ENCODE measurements at places on chromosomes 3 and 15.

DNA sequence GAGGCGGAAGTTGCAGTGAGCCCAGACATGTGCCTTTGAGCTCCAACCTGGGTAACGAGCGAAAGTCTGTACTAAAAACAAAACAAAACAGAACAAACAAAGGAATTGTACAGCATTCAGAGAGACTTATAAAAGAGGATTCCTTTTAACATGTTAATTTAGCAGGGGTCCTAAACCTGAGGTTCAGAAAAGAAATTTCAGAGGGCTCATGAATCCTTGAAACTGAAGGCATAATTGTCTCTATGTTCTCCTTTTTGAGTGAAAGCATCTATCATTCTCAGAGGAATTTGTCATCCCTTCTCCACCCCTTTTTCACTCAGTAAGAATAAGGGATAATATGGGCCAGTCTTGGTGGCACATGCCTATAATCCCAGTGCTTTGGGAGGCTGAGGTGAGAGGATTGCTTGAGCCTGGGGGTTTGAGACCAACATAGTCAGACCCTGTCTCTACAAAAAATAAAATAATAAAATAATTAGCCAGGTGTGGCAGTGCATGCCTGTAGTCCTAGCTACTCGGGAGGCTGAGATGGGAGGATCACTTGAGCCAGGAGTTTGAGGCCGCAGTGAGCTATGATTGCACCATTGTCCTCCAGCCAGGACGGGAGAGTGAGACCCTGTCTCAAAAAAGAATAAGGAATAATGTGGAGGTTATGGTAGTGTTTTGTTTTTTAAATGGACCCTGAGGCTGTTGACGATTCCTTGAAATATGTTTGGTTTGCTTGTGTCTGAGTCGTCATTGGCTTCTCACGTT, 309.1 kb upstream of the C2CD4B start:
- no peak for DNase-seq

DNA sequence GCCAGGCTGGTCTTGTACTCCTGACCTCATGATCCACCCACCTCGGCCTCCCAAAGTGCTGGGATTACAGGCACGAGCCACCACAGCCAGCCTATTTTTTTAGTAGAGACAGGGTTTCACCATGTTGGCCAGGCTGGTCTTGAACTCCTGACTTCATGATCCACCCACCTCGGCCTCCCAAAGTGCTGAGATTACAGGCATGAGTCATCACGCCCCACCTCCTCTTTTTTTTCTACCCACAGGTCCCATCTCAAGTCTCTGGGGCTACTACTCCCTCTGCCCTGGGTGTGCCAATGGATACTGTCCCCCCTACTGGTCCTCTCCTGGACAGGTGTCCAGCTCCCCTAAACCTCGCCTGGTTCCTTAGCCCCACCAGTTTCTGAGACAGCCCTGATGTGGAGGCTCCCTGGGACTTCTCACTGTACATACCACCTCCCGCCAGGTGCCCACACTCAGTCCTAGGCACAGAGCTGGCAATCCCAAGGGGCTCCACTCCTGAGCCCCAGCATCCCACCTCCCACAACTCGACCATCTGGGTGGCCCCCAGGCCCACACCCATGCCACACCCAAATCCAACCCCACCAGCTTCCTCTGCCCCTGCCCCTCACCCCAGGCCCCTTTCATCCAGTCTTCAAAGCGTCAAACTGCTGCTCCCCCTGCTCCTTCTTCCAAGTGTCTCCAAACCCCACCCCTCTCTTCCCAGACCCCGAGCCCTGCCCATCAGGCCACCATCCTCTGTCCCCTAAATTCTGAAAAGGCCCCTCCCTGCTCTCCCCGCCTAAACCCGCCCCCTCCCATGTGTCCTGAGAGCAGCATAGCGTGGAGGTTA, 13.1 kb upstream of the CYP11A1 start:
- peak; percentile 13 for DNase-seq

DNA sequence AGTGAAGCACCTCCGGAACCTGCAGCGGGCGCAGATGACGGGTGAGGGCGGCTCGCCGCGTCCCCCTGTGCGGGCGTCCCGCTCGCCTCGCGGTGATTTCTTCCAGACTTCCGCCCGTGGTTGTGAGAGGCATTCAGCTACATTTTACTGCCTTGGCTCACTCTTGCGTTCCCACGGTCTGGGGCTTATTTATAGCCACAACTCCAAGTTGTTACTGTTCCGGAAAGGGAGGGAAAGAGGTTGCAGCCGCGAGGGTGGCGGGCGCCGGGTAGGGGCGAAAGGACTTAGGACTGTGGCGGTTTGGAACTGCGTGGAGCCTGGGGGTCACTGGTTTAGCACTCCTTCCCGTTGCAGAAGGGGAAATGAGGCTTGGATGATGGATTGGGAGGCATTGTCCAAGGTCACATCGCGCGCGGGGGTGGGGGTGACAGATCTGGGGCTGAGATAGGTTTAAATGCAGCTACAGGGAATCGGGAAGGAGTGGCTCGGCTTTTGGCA, 1.1 kb downstream of the HES1 start:
- DNase-seq: peak; percentile 26

- DNase-seq: no peak
These were observed 39.3 kb downstream of the C2CD4B start for GRCh38 chr15:62125773-62126172.

DNA sequence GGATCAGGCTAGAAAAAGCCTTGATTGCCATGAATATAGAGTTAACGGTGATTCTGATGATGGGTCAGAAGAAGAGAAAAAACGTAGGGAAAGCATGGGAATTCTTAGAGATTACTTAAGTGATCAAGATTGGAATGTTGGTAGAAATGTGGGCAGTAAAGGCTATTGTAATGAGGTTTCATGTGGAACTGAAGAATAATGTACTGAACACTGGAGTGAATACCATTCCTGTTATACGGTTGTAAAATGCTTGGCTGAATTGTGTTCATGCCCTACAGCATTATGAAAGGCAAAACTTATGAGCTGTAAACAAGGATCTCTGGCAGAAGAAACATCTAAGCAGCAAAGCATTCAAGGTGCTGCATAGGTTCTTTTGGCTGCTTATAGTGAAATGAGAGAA, 414.1 kb upstream of the CBLB start:
- DNase-seq: no peak

GRCh38 chr3:119751423-119751822, 30.5 kb upstream of the NR1I2 start:
- no peak for DNase-seq

- no peak for DNase-seq
These were observed 64.5 kb upstream of the MBNL1 start for GRCh38 chr3:152204218-152204617.

- peak; percentile 3 for DNase-seq
These were observed 681.3 kb downstream of the ROBO1 start for GRCh38 chr3:79086514-79086913.

- no peak for DNase-seq
These were observed 256.2 kb downstream of the NR1D2 start for GRCh38 chr3:24201301-24201700.

- DNase-seq: peak; percentile 32
These were observed 53.7 kb downstream of the NMD3 start for GRCh38 chr3:161274691-161275298.

DNA sequence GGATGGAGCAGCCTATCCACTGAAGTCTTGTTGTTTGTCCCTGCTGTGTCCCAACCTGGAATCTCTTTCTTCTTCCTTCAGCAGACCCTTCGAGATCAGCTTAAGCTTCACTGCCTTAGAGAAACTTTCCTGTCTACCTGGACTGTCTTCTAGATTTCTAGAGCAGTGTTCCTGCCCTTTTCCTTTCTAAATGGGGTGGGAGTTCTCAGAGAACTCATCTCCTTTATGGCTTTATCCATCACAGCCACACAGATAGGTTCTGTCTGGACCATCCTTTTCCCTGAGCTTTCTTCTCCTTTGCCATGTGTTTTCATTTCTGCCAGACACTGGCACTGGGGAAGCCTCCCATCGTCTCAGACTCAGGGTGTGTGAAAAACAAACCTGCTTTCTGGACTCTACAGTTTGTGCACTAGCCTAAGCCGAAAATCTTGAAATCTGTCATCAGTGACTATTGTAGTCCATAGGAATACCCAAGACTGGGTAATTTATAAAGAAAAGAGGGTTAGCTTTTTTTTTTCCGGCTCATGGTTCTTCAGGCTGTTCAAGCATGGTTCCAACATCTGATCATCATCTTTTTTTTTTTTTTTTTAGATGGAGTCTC, 177.5 kb downstream of the PGPEP1L start:
- DNase-seq: no peak

- no peak for DNase-seq
These were observed 475 bp downstream of the SPSB4 start for GRCh38 chr3:141051443-141052200.

- DNase-seq: no peak
These were observed 41.2 kb downstream of the ADIPOQ start for GRCh38 chr3:186883686-186884058.

- no peak for DNase-seq
These were observed 126.4 kb downstream of the P2RY1 start for GRCh38 chr3:152961323-152961722.

DNA sequence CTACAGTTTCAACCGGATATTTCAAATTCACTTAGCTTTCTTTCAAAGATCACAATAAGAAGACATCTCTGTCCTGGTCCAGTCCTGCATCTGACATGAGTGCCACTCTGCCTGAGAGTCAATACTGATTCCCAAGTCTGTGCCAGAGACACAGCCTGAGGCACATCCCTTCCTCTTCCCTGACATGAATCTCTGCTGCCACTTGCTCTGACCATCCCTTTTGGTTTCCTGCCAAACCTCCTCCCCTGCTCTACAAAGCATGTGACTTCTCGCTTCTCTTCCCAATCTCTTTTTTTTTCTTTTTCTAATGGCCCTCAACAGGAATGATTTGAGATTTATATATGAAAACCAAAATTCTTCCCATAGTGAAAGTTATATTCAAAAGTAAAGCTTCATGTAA, 117.9 kb downstream of the MECOM start:
- no peak for DNase-seq

DNA sequence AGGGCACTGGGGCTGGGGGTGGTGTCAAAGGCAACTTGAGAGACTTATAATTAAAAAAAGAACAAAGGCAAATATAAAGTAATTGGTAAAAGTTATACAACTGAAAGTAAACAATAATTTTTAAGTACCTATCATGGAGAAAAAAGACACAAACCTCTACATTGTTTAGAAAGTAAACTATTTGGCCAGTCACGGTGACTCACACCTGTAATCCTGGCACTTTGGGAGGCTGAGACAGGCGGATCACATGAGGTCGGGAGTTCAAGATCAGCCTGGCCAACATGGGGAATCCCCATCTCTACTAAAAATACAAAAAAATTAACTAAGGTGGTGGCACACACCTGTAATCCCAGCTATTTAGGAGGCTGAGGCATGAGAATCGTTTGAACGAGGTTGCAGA, 25.8 kb downstream of the RPSA start:
- no peak for DNase-seq

GRCh38 chr3:189981668-189982067, 139.0 kb downstream of the P3H2 start:
- DNase-seq: no peak

DNA sequence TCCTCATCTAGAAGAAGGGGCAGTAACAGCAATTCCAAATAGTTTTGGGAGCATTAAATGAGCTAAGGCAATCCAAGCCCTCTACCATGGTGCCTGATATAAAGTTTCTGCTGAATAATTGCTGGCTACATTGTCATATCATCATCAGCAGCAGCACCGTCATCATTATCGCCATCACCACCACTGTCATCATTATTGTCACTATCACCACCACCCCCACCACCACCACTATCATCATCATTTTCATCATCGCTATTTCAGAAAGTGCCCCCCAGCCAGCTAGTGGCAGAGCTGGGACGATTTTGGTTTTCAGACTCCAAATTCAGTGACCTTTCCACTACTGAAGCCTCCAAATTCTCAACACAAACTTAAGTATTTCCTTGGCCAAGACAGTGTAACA, 15.0 kb downstream of the XCR1 start:
- no peak for DNase-seq

- DNase-seq: no peak
These were observed 91.6 kb downstream of the LRRK1 start for GRCh38 chr15:101010781-101011180.

DNA sequence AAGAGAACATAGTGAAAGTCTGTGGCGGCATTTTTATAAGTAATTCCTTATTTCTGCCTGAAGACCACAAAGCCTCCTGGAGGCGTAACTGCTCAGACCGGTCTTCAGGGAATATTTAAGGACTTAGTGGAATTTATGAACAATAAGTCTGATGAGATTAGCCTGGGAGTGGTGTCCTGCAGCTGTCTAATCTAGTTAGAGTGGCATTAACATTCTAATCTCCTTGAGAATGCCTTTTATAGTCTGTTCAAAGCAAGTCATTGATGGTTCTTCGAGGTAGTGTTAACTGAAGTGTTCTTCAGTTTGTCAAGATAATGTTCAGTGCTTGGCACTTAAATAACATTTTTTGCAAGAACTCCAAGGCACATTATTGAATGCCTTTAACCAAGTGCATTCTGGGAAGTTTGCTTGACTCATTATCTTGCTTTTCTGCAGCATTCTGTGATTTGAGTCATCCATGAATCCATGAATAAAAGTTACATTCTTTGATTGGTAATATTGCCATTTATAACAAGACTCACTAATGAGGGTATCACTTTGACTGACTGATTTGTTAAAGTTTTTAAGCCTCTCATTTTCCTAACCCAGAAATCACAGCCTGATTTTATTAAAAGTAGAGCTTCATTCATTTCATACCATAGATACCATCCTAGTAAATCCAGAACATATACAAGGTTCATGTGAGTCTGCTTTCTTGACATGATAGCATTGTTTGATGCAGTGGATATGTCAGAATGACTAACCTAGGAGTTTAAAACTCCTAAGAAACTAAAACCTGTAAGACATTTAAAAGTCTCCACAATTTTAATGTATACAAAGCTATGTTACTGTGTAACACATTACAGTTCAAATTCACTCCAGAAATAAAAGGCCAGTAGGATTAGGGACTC, 12.5 kb downstream of the RBM5 start:
- DNase-seq: no peak

DNA sequence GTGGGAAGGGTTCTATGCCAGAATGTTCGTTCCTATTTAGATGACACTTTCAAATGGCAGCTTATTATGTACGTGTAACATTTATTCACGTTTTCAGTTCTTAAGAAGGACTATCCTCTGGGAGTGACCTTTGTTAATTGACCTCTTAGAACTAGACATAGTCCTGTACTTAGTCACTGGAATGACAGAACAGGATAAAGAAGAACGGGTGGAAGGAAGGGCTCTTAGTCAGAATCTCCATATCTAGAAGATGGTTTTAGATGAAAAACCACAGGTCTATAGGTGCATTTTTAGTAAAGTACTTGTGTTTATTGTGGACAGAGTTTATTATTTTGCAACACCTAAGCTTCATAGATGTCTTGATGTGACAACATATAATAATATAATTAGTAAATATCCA, 6.5 kb downstream of the METTL6 start:
- no peak for DNase-seq

Measured in activated CD4-positive, alpha-beta T cell treated with anti-CD3 and anti-CD28 coated beads, Interleukin-2, amount 50 U/mL, for 48 hours (primary cell).